Placental epithelial cell (primary cell): ENCODE measurements at places on chromosomes 5 and 9. TPM values are rescaled to one million over a fixed set of nuclear protein-coding genes. Genes with fewer than 3 reads are reported as not detected.

Gene UGT3A1
- not detected in 2 replicates for total RNA-seq

Gene PCDH1
- 6.3 and 25.9 TPM in 2 replicates for total RNA-seq

Gene PAEP
- not detected in 2 replicates for total RNA-seq

Gene SHLD3
- total RNA-seq = 2.0 and 6.8 TPM in 2 replicates

Gene TRPM3
- 0.39 and 0.43 TPM in 2 replicates for total RNA-seq

Gene FCN2
- not detected in 2 replicates for total RNA-seq

Gene TSTD2
- total RNA-seq = 16.5 and 16.9 TPM in 2 replicates

Gene IL31RA
- total RNA-seq = under 0.01 TPM in 1 of 2 replicates, not detected in the other
